ENCODE measurements at places on chromosomes 5 and 9.

GRCh38 chr5:111810112-111810511, 53.1 kb upstream of the NREP start:
- no peak for DNase-seq

GRCh38 chr5:138696501-138696900, 56.7 kb upstream of the CTNNA1 start:
- no peak for DNase-seq

DNA sequence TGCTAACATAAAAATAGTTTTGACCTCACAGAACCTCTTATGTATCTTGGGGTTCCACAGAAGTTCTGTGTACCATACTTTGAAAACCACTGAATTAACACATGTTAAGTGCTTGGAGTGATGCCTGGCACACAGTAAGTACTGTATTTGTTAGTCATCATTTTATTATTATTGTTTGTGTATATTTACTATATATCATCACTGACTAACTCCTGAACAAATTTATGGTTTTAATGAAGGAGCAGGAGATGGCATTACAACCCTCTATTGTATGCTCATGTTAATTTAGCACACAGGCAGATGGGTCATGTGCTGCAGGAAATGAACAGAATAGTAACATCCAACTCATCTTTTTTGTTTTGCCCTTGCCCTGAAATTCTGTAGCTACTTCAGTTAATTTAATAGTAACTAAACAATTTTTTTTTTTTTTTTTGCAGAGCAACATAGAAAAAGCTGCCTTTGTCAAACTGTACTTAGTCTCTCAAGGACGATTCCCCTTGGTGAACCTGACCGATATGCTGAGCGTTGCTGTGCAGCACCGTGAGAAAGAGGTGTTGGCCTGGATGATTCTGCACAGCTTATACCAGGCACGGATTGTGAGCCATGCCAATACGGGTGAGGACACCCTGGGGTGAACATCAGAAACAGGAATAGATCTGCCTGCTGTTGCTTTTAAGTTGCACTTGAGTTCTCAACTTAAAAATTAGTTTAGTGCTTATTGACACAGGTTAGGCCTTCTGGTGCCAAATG, 45.4 kb downstream of the HACD4 start:
- DNase-seq, result no peak

GRCh38 chr5:147466360-147466980, 43.4 kb downstream of the DPYSL3 start:
- DNase-seq, result no peak

DNA sequence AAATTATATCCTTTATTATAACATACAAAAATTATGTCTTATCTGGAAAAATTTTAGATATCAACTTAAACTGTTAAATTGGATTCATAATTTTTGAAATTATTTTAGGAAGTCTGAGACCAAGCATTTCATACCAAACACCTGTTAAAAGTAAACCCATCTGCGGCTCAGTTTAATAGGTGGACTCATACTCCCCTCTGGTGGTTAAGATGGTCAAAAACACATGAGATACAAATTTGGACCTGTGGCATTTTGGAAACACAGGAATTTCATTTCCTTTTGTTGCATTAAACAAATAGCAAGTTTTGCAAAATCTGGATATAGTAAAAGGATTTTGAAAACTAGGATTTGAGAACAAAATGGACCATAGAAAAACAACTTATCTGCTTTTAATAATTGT, 53.7 kb downstream of the RGMB start:
- no peak for DNase-seq

GRCh38 chr9:86541014-86541570, 186.9 kb upstream of the TUT7 start:
- DNase-seq, result no peak

GRCh38 chr9:15824310-15824709, 271.5 kb downstream of the CCDC171 start:
- DNase-seq, result no peak

DNA sequence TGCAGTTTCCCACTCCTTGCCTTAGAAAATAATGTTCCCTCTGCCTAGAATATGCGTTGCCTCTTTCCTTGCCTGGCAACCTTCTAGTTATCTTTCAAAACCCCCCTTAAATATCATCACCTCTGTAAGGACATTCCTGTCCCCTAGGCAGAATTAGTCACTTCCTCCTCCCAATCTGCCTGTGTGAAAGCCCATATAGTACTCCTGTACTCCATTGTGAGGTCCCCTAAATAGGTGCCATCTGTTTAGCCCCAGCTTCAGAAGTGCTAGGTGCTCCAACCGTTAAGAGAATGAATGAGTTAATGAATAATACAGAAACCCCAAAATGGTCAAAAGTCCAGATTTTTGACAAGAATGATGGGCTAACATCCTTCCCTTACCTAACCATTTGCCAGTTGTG, 181.4 kb downstream of the GDNF start:
- no peak for DNase-seq

DNA sequence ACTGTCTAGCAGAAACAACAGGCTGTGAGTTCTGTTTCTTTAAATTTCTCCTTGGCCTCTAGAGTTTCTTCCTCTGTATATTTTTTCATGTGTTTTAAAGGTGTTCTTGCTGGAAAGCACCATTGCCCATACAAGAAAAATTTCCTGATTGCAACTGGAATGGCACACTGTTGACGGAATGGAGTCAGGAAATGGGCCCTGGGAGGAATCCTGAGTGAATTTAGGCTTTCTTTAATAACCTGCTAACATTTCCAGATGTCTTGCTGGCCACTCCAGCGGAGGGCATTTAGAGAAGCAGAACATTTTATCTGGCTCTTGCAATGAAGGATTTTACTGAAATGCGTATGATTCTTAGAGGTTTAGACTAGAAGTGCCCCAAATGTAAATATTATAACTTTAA, 736.3 kb downstream of the TAF11L14 start:
- DNase-seq, result no peak

DNA sequence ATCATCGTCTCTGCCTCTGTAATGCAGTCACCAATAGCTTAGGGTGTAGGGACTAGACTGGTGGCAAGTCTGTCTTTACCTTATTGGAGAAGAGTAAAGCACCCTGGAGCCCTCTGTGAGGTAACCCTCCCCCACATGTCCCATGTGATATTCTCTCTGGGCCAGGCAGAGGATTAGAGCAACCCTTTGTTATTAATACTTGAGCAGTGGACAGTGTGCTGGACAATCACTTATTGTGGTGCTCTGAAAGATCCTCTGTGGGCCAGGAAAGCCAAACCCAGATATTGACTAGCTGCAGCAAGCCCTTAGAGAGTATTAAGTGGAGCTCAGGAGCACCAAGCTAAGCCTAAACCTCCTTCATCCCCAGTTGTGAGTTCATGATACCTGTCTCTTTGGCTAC, 139.7 kb upstream of the RUSC2 start:
- no peak for DNase-seq

DNA sequence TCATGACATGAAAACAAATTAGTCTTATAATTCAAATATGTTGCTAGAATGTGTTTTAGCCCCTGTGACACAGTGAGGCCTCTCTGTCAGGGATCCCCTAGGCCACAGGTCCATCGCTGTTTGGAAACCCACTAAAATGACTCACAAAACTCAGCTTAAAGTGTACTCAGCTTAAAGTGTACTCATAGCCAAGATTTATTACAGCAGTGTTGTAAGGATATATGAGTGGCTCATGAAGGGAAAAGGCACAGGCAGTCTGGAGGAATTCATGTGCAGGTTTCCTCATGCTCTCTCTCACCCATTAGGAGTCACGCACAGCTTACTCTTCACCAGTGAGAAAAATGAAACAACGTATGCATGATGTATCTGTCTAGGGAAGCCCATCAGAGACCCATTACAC, 24.4 kb upstream of the TGFBI start:
- no peak for DNase-seq

DNA sequence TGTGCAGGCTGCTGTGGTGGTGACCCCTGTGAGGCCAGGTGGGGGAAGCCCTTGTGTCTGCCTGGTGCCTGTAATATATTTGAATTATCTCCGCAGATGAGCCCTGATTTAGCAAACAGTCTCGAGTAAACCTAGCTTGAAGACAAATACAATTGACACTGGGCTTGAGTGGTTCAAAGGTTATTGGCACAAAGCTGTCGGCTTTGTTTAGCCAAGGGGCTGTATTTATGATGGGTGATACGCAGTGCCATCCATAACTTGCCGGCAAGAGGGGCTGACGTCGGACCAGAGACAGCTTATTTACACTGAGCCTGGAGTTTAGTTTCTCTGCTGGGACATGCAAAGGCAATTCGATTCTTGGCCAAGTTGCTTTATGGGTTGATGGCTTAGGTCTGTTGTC, 20.0 kb upstream of the PITX1 start:
- no peak for DNase-seq

- no peak for DNase-seq
These were observed 56.3 kb downstream of the STX17 start for GRCh38 chr9:99962680-99963261.

DNA sequence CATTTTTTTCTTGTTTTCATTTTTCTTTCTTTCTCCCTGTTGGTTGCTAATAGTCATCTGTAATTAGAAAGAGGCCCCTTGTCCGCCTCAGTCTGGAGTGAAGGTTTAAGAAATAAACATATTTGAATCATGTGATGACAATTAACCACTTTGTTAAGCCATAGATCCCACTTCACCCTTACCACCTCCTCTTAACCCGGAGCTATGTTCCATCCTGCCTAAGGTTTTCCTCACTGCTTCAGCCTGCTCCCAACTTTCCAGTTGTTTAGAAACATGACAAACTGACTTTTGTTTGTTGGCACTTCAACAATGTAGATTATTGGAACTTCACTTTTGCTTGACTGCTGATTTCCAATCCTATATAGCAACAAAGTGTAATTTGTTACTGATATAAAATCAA, 37.4 kb upstream of the SSBP2 start:
- DNase-seq, result no peak

GRCh38 chr5:165642366-165642765, 2136.9 kb downstream of the MAT2B start:
- DNase-seq, result no peak

GRCh38 chr5:166285361-166285760, 2006.1 kb upstream of the WWC1 start:
- DNase-seq, result no peak

- DNase-seq, result no peak
These were observed 584 bp downstream of the USP20 start for GRCh38 chr9:129835860-129836223.

GRCh38 chr9:135526089-135526729, 5.0 kb downstream of the LCN1 start:
- peak; percentile 15 for DNase-seq

- no peak for DNase-seq
These were observed 161.0 kb downstream of the PBX3 start for GRCh38 chr9:125908136-125908535.

- peak; percentile 38 for DNase-seq
These were observed 1.7 kb upstream of the AGTPBP1 start for GRCh38 chr9:85743275-85744128.

- DNase-seq, result no peak
These were observed 213.6 kb upstream of the S1PR3 start for GRCh38 chr9:88777498-88778312.

DNA sequence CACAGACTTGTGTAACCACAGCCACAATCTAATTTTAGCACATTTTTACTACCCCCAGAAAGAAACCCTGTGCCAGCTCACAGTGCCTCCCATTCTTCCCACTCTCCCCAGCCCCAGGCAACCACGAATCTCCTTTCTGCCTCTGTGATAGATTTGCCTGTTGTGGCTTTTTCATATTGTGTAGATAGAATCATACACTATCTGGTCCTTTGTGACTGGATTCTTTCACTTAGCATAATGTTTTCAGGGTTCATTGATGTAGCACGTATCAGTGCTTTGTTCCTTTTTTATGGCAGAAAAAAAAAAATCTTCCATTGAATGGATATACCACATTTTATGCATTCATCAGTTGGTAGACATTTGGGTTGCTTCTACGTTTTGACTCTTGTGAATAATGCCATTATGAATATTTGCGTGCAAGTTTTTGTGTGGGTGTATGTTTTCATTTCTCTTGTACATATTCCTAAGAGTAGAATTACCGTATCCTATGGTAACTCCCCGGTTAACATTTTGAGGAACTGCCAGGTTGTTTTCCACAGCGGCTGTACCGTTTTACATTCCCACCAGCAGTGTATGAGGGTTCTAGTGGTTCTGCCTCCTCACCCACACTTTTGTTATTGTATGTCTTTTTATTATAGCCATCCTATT, 64.5 kb downstream of the RCL1 start:
- no peak for DNase-seq

DNA sequence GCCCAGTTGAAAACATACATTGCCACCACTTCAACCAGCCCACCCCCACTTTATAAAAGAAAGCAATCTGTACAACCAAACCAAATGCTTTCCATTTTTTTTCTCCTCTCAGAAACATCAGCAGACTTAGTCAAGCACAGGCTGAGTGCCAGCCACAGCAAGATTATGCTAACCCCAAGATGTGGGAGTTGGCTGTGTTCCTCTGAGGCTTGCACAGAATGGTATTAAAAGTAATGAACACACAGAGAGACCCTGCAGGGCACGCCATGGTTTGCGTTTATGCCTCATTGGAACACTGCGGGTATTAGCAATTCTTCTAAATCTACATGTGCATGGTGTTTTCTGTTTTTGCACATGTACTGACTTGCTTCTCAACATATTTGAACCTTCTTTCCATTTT, 419.9 kb upstream of the GRAMD2B start:
- DNase-seq, result no peak

- no peak for DNase-seq
These were observed 39.6 kb upstream of the FCN1 start for GRCh38 chr9:134957165-134957944.

All from H9 (cell line).